Stimulated activated CD8-positive, alpha-beta memory T cell treated with anti-CD3 and anti-CD28 coated beads, Interleukin-7, amount 100 ng/mL, for 24 hours (primary cell): ENCODE measurements at places on chromosomes 11 and 22.

DNA sequence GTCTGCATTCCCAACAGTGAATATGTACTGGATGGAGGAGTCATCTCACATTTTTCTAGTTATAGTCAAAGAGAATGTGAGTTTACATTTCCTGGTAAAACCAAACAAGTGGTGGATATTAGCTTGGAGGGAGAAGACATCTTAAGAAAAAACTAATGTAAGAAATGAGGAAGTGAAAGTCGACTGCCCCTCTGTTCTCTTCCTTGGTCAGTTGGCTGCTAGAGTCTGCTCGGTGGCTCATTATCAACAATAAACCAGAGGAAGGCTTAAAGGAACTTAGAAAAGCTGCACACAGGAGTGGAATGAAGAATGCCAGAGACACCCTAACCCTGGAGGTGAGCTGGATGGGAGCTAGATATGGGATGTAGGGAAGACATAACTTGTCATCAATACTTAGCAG is 5.8 kb downstream of the SLC22A9 start:
- DNase-seq, result no peak

- DNase-seq, result no peak
These were observed 943 bp downstream of the DUSP8 start for GRCh38 chr11:1570896-1571759.

GRCh38 chr11:60265373-60266214 is 14.9 kb upstream of the MS4A4A start:
- DNase-seq, result no peak

- no peak for DNase-seq
These were observed 5.6 kb upstream of the PRG2 start for GRCh38 chr11:57395905-57396623.

- DNase-seq, result no peak
These were observed 52.8 kb upstream of the YWHAH start for GRCh38 chr22:31891366-31892079.

DNA sequence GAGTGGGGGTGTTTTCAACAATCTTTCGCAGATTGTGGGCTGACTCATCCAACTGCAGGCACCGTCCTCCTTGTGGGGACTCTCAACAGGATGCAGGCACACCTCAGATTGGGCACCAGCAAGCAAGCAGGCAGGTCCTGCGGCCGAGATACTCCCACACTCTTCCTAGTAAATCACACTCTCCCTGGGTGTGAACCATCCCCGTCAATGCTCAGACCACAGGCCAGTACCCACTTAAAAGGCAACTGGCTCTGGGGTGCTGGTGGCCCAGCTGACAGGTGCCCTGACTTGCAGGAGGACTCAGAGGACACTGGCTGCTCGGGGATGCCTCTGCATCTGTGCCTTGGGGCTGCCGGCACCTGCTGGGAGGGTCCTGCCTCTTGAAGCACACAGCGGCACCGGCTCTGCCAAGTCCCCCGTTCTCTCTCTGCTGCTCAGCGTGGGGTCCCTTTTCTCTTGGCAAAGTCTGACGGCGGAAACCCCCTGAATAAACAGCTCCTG is 282.5 kb downstream of the CTTN start:
- no peak for DNase-seq

- DNase-seq, result no peak
These were observed 75.0 kb downstream of the CACNA1I start for GRCh38 chr22:39645532-39645931.

GRCh38 chr11:108733479-108734116 is 68.7 kb downstream of the DDX10 start:
- DNase-seq, result no peak

DNA sequence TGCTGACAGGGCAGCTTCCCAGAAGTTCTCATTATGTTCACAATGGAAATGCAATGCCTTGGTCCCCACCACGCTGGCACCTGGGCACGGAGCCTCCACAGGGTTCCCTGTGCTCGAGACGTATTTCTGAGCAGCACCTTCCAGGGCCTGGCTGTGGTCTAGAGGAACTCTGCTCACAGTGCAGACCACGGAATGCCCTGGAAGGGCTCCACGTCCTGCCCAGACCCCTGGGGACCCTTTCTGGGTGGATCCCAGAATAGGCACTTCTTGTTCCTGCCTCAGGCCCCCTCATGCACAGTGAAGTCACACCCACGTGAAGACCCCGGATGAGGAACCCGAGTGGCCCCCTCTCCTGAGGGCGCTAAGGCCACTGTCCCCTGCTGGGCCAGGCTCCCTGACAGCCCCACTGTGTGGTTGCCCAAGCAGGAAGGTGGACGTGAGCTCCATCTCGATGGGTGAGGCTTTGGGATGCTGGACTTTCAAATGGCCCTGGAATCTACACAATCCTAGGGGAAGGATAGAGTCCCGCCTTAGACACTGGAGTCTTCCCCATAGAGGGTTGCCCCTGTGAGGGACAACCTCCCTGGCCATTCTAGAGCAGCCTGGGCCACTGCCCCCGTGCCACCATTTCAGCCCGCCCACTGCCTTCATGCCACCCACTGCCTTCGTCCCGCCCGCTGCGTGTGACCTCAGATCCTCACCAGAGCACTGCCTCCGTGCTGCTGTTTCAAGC is 1106.8 kb downstream of the BRD1 start:
- DNase-seq, result no peak

- no peak for DNase-seq
These were observed 3.2 kb downstream of the TPST2 start for GRCh38 chr22:26586556-26587325.

- no peak for DNase-seq
These were observed 945 bp downstream of the ROBO3 start for GRCh38 chr11:124865902-124866851.

- DNase-seq, result no peak
These were observed 9.4 kb downstream of the NCF4 start for GRCh38 chr22:36870250-36870649.

DNA sequence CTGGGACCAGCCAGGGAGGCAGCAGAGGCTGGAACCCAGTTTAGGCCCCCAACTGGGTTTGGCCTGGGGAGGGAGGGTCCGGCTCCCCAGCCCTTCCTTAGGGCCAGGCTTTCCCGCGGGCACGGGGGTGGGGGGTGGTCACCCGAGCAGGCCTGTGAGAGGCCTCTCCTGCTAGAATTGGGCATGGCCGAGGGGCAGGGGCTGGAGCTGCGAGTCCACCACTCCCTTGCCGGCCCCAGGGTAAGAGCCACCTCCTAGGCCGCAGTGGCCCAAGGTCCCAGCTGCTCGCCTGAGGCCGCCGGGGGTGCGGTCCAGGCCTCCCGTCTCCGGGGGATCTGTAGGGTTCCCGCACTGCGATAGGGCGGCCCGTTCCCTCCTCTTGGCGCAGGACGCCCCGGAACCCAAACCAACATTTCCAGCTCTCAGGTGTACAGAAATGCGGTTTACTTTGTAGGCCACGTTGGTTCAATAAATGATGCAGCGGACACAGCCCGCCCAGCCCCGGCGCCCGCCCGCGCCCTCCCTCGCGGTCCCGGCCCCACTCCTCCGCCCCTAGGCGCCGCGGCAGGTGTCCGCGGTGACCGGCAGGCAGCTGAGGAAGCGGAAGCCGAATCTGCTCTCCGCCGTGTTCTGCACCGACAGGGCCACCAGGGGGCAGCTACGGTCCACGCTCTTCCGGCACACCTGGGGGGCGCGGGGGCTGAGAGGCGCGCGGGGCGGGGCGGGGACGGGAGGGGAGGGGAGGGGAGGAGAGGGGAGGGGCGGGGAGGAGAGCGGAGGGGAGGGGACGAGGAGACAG is 5.9 kb downstream of the LMNTD2 start:
- DNase-seq, result no peak

DNA sequence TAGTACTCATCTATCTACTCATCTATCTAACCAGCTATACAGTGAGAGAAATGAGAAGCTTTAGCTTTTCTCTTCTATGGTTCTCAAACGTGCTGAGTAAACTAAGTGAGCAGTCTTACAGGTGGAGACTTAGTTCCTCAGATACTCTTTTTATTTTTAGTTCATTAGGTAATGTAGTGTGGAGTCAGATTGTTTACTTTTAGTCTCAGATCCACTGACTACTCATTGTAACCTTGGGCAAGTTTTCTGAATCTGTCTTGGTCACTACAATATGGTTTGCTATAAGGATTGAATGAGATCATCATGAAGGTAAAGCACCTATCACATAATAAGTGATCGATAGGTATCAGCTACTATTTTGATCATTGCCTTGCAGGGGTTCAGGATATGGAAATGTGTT is 160.1 kb downstream of the RAB38 start:
- no peak for DNase-seq

DNA sequence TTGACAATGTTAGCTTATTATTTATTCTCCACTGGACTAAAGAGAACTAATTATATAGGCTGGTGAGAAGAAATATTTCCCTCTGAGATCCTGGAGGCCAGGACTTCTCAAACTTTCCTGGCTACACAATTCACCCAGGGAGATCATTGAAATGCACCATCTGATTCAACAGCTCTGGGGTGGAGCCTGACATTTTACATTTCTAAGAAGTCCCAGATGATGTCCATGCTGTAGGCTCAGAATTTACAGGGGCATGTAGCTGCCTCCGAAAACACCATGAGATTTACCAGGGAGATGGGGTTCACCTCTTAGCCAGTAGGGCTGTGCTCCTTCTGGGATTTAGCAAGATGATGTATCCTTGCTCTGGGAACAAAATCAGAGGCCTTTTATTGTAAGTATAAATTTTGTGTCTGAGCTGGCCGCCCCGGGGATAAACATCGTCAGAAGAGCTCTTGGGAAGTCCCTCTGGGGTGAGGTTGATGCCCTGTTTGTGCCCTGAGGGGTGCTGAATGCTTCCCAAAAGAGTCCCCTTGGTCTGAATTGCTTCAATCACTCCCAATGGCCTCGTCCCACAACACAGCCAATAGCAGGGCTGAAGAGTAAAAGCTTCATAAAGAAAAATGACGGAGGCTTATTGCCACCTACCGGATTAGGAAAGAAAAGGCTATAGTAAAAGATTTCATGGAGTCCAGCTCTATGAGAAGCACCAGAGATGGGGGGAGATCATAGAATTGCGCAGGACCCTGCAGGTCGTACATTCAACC is 33.4 kb upstream of the API5 start:
- no peak for DNase-seq

DNA sequence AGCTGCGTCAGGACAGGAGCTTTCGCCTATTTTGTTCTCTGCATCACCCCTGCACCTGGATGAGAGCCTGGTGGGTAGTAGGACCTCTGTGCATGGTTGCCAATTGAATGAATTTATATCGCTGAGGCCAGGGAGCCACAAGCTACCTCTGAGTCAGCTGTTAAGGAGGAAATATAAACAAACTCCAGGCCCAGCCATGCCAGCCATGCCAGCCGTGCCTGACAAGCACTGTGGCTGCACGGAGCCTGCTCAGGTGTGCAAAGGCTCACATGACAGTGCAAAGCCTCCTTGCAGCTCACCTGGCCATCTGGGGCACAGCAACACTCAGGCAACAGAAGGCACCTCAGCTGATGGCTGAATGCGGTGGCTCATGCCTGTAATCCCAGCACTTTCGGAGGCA is 33.7 kb upstream of the LINC01488 start:
- DNase-seq, result no peak

DNA sequence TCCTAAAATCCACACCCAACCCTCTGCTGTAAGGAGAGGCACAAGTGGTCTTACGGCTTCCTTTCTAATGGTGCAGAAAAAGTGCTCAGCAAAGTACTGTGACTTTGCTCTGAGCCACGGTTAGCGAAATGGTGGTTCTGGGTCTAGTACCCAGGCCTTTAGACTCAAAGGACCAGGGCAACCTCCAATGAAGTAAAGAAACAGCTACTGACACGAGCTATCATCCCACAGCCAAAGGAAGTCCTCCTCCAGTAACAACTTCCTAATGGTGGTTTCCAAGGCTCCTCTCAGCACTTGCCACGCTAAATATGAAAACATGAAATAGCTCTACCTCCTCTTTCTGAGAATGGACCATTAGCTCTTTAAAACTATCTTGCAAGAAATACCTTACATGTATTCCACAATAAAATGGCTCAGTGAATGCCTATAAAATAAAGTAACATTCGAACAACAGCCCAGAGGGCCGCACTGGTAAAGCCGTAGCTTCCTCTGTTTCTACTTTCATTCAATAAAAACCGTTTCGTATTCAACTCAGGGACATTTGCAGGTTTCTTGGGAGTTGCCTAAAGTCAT is 122.4 kb downstream of the ETS1 start:
- DNase-seq, result no peak

- DNase-seq, result no peak
These were observed 302.7 kb downstream of the ETS1 start for GRCh38 chr11:128284634-128285033.

- DNase-seq, result no peak
These were observed 19.5 kb downstream of the MYBPC3 start for GRCh38 chr11:47332791-47333525.

DNA sequence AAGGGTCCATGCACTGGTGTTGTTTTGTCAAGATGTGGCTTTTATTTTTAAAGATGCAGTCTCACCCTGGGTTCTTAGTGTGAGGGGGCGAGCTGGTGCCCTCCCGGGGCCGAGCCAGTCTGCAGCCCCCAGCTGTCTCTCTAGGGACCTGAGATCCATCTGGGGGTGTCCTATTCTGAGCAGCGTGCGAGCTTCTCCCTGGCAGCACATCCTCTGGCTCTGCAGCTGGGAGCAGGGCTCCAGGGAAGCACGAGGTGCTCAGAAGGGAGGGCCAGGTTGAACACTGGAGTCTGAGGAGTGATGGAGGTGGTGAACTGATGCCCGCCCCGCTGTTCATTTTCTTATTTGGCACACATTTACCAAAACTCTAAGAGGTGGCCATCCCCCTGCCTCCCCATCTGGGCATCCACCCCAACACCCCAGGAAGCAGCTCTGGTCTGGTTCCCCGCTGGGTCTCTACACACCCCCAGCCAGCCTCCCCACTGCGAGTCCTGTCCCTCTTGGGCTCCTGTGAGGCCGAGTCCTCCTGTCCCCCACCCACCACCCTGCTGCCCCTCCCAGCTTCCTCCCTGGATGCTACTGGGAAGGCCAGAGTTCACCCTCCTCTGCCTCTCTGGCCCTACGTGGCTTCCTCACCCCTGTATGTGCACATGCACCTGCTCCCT is 956.4 kb downstream of the BRD1 start:
- no peak for DNase-seq

- no peak for DNase-seq
These were observed 640.8 kb downstream of the FAM181B start for GRCh38 chr11:82092904-82093303.

GRCh38 chr11:104897891-104898684 is at the start of gene CASP12:
TSS of gene CASP12 (minus strand) at chr11:104898460.
- DNase-seq, result no peak

DNA sequence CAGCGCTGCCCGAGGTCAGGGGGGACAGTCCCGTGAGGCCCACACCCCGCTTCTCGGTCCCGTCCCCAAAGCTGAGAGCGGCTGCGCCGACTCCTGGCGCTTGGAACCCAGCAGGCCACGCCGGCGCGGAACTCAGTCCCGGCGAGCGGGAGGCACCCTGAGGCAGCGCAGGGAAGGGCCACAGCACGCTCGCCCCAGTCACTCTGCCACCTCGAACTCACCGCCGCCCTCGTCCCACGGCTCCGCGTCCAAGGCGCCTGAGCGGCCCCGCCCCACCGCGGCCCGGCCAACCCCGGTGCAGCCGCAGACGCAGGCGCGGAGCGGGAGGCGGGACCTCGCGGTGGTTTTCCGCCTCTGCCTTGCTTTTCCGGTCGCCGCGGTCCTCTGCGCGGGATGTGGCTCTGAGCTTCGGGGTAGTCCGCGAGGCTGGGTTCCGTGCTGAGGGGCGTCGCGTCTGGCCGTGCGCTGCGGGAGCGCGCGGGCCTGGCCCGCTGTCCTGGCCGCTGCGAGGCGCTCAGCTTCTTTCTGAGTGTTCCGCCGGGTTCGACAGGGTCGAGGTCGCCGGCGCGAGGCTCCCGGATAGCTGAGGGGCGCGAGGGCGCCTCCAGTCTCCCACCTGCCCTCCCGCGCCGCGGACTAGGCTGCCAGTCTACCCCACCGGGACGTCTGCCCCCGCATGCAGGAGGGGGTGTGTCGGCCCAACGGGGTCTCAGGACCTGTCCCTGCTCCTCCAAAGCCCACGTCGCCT is at the start of gene CDPF1:
CDPF1 (minus strand) TSS at position 259 of the 748 bp plus-strand sequence. CDS start 2,009 bp downstream, outside the sequence.
- DNase-seq, result peak; percentile 75

- DNase-seq, result no peak
These were observed 126.4 kb downstream of the KCNQ1OT1 start for GRCh38 chr11:2573240-2574042.
